ENCODE measurements at places on chromosomes 4 and X.

DNA sequence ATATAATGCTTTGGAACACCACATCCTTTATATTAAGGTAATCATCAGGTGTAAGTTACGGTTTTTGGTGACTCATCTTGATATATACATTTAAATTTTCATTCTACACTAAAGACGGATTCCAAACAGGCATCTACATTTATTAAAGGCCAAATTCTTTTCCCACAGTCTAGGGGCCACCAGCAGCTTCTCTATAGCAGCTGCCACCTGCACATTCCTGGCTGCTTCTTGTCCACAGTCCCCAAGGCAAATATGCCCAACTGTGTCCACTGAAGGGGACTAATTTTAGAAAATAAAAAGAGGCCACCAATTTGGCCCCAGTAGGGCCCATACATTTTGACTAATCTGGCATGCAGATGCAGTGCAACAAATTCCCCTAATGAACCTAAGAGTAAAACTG, 96.6 kb downstream of the EFHC2 start:
- DNase-seq: no peak

DNA sequence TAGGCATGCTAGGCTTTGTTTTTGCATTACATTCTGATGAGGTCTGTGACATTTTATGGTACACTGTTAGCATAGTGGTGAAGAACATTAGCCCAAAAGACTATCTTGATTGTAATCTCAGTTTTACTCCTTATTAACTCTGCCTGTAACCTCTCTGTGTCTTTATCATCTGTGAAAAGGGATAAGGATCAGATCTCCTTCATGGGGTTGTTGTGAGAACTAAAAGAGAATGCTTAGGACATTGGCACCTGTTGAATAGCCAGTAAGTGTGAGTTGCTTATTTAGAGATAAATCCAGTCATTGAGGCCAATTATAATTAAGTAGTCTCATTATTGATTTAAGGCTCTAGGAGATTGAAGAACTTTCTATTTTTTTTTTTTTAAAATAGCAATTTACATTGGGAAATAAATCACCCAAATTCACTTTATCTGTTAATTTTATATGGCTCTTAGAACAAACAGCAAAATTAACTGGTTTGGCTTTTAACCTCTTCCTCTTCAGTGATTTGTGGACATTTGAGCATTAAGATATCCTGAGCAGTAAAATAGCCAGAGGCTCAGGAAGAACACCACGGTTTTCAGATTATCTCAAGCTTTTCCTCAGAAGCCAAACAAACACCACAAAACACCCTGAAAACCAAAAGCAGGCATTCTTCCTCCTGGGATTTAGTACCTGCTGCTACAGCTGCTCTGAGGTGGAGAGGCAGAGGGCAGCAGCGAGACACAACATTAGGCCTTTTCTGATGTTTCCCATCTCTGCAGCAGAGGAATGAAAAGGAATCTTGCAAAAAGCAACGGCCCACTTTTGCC, 192.9 kb downstream of the ARHGAP10 start:
- peak; percentile 11 for DNase-seq

DNA sequence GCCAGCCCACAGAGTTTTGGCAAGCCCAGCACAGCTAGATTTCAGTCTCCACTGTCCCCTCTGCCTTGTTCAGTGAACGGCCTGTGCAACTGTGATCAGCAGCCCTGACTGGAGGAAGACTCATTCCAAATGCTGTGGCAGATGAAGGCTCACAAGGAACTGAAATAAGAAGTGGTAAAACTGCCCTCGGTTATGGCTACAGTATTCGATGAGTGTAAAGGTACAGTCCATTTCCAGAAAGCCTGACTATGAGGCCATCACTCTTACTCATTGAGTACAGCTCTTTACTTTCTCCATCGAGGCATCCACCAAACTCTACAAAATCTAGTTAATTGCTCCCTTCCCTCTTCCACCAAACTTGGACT, 69.1 kb downstream of the RHOH start:
- DNase-seq: no peak

DNA sequence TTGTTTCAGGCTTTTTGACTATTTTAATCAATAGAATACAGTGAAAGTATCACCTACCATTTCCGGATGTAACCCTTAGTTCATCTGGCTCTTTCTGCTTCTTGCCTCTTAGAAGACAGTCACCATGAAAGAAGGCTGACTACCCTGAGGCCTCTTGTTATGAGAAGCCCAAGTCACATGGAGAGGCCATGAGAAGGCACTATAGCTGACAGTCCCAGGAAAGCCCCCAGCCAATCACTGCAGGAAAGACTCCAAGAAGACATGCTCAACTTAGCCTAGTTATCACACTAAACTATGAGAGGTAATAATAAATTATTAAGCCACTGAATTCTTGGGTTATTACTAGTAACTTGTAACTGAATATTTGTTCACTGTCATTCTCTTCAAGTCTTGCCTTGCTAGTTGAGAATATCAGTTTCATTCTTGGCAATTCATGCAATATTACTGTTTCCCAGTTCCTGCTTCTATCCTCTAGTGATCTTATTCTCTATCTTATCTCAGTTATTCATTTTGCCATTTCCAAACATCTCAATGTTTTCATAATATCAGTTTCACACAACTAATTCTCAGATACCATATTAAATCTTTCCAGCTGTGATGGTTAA, 57.1 kb upstream of the GUCY1A1 start:
- no peak for DNase-seq

GRCh38 chr4:168524897-168525296, 28.0 kb downstream of the PALLD start:
- no peak for DNase-seq
